D341Med (cell line): ENCODE measurements at places on chromosomes 6 and 20.

DNA sequence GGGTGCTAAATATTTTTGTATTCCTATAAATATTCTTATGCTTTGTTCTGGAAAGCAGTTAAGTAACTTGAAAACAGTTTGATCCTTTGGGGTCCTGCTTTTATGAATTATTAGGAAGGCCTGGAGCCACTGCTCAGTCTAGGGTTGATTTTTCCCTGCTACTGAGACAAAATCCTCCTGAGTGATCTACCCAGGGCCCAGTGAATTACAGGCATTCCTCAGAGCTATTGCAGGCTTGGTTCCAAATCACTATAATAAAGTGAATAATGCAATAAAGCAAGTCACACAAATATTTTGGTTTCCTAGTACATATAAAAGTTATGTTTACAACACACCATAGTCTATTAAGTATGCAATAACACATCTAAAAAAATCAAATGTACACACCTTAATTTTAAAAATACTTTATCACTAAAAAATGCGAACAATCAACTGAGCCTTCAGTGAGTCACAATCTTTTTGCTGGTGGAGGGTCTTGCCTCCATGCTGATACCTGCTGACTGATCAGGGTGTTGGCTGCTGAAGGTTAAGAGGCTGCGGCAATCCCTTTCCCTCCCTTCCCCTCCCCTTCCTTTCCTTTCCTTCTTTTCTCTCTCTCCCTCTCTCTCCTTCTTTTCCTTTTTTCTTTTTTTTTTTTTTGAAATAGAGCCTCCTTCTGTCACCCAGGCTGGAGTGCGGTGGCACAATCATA lies 43.0 kb downstream of the DNAAF9 start:
- DNase-seq = no peak

GRCh38 chr20:51160821-51161220 lies 137.9 kb upstream of the KCNG1 start:
- DNase-seq = no peak

DNA sequence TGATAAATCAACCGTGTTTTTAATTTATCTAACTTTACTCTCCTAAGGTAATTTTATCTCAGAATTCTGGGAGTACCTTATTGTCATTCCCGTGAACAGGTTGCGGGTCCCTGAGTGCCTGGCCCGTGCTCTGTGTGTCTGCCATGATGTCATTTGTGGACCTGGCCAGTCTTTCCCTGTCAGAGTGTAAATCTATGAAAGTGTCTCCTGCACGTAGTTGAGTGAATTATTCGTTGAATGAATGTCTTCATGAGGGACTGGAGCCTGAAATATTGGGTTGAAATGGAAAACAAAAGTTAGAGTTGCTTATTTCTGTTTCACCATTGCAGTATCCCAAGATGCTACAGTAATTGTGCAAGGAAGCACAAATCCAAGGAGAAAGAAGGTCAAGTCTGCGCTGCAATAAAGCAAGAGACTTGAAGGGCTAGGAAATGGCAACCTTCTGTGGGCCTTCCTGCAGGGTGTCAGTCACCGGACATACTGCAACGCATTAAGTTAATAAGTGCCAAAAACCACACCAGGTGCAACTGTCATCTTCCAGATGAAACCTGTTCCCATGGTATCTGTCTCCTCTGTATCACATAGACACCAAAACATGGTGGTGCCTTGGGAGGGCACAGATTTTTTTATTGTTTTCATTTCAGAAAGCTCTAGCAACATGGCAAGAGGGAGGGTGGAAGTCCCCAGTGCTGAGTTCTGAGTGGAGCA lies 135.5 kb downstream of the ZDHHC14 start:
- DNase-seq = no peak

DNA sequence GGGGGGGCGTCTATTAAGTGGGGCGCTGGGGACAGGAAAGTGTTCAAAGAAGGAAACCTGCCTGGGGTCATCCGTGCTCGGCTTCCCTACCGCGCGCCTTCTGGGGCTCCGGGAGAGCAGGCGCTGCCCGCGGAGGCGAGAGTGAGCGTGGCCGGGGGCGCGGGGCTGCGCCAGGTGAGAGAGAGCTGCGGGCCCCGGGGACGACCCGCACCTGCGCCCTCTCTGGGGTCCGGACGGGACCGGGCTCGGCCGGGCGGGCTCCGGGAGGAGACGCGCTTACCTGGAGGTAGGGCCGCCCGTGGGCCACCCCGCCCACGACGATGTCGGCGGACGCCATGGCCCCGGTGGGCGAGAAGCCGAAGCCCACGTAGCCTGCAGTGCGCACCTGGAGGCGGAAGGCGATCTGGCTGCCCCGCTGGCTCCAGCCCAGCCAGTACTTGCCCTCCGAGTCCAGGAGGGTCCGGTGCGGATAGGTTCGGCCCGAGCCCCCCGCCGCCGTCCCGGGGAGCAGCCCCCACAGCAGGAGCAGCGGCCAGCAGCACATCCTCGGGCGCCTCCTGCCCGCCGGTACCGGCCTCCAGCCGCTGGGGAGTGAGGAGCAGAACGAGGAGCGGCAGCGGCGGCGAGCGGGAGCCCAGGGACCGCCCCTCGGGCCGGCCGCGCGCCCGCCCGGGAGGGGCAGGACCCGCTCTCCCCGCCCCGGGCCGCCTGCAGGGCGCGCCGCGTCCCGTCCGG lies at the start of gene MOXD1:
Gene MOXD1, minus strand, starts transcription at position 593 of the 735 bp plus-strand sequence. Its CDS starts 49 bp downstream, at position 544.
- peak; percentile 58 for DNase-seq

DNA sequence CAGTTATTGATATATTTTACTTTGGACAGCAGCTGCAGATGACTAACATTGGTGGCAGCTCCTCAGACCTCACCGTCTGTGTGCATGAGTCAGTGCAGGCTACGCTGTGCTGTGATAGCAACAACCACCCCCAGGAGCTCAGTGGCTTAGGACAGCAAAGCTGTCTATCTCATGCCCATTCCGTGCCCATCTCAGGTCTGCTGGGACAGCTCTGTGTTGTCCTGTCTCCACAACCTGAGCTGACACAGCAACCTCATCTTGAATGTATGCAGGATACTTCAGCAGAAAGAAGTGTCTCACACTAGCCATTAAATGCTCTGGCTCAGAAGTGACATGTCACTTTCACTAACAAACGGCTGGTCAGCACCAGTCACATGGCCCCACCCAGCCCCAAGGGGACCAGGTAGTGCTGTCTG lies 47.7 kb downstream of the BANF2 start:
- no peak for DNase-seq

DNA sequence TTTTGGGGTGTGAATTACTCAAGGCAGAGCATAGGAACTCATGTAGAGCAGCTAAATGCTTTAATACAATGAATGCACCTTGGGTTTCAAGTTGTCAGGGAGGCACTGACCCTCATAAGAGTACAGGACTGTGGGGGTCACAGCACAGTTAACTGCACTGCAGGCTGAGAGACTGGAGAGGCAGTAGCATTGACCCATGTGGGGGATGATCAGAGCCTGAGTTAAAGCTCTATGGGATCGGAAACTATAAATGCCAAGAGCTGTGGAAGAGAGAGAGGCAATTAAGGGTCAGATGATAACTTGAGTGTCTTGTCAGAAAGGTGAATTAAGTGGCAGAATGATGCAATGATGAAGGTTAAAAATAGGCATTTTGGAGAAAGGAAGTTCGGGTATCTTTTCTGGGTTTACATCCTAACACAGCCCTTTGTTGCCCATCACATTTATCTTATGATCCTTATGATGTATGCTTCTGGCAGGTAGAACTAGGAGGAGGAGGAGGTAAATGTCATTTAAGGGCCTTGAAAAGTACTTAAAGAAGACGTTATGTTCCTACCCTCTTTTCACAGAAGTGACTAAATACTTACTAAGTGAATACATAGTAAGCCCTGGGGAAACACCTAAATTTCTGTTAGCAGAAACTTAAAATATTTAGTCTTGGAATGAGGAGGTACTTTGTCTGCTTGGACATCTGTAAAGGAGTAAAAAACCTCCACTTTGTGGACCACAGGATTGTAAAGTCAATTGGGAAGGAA lies 24.2 kb downstream of the LRRC1 start:
- DNase-seq = no peak

GRCh38 chr6:150118203-150118602 lies 24.6 kb upstream of the PPP1R14C start:
- no peak for DNase-seq

GRCh38 chr6:40353197-40353966 lies 233.8 kb downstream of the LRFN2 start:
- DNase-seq = no peak

- DNase-seq = no peak
Measured at GRCh38 chr6:24905483-24905882, 30.3 kb downstream of the RIPOR2 start.

DNA sequence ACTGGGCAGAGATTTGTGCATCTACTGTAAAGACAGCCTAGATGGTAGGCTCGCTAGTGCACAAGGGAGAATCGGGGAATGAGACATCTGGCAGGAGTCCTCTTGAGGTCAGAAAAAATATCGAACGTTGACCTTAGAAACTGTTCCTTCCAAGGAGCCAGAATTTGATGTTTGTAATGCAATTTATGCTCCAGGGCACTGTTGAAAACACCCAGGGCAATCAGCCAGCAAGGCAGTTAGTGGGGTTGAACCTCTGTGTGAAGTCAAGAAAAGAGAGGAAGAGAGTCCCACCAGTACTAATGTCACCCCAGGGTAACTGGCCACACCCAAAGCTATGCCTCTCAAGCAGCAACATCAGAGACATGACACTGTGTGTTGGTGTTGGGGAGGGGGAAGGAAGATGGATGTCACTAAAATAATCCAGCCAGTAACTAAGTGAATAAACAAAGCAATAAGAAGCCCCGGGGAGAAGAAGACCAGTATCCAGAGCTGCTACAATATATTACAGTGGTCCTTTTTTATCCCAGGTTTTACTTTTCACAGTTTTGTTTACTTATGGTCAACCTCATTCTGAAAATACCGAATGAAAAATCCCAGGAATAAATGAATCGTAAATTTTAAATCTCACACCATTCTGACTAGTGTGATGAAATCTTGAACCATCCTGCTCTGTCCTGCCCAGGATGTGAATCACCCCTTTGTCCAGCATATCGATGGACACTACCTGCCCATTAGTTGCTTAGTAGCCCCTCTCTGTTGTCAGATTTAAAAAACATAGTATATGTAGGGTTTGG lies 32.9 kb upstream of the PDE10A start:
- DNase-seq = no peak

GRCh38 chr6:116847227-116847626 lies 18.3 kb upstream of the GPRC6A start:
- peak; percentile 35 for DNase-seq

DNA sequence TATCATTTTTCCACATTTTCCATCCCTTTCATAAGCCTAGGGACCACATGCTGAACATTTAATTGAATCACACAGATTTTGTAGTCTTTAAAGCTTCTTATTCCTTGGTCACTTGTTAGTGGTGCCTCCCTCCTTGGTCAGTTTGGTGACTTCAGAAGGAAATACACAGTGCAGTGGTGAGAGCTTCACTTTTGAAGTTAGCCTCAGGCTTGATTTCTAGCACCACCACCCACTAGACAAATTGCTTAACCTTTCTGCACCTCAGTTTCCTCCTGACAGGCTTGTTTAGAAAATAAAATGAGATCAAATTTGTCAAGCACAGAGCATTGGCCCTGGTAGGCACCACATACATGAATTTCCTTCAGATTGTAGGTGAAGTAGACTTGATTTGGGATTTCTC lies 91.7 kb downstream of the FOXO3 start:
- DNase-seq = no peak

DNA sequence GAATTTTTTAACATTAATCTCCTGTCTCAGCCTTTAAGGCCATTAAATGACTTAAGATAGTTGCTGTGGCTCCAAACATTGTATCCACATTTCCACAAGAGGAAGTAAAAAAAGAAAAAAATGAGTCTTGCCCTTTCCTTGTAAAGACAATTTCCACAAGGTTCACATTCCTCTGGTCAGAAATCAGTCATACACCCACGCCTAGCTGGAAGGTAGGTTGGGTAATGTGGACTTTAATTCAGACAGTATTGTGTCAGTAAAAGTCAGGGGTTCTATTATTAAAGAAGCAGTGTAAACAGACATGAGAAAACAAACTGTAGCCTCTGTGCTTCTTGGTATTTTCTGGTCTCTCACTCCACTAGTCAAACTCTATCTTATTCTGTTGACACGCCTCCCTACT lies 682.0 kb downstream of the GRIK2 start:
- DNase-seq = no peak
